Stimulated activated CD8-positive, alpha-beta memory T cell treated with anti-CD3 and anti-CD28 coated beads, Interleukin-7, amount 100 ng/mL, for 4 hours (primary cell): ENCODE measurements at places on chromosomes 4 and X.

GRCh38 chrX:13906093-13906492, 89.2 kb upstream of the GPM6B start:
- no peak for DNase-seq

- DNase-seq = no peak
Observed at GRCh38 chrX:48045410-48046311, 25.8 kb downstream of the ZNF630 start.

GRCh38 chrX:55640854-55641253, 17.7 kb downstream of the FOXR2 start:
- no peak for DNase-seq

- DNase-seq = no peak
Observed at GRCh38 chr4:81571105-81571504, 99.4 kb upstream of the RASGEF1B start.
